ENCODE measurements at places on chromosomes 2 and 18. TPM values are rescaled to one million over a fixed set of nuclear protein-coding genes. Genes with fewer than 3 reads are reported as not detected.

Gene ATP6V1C2
- 6.0 TPM for total RNA-seq

Gene IL1F10
- total RNA-seq, result not detected

Gene TMEM214
- total RNA-seq, result 74.1 TPM

Gene DOK6
- not detected for total RNA-seq

- H3K4me3 ChIP-seq, result no peak overlapping the region
- no peaks in the 10 kb centered on the region for H3K4me1 ChIP-seq
- H3K27ac ChIP-seq, result no peak overlapping the region
These were observed 17.3 kb upstream of the KLHL23 start for GRCh38 chr2:169716238-169716886.

- H3K36me3 ChIP-seq, result no peaks in the 10 kb centered on the region
- H3K27me3 ChIP-seq, result no peaks in the 10 kb centered on the region
- no peak overlapping the region for H3K4me3 ChIP-seq
- peaks cover 12% of the 10 kb centered on the region for H3K4me1 ChIP-seq
- DNase-seq, result no peak
- peak overlapping the region; percentile 84 for H3K27ac ChIP-seq
These were observed 5.4 kb upstream of the RNF181 start for GRCh38 chr2:85589982-85590791.

DNA sequence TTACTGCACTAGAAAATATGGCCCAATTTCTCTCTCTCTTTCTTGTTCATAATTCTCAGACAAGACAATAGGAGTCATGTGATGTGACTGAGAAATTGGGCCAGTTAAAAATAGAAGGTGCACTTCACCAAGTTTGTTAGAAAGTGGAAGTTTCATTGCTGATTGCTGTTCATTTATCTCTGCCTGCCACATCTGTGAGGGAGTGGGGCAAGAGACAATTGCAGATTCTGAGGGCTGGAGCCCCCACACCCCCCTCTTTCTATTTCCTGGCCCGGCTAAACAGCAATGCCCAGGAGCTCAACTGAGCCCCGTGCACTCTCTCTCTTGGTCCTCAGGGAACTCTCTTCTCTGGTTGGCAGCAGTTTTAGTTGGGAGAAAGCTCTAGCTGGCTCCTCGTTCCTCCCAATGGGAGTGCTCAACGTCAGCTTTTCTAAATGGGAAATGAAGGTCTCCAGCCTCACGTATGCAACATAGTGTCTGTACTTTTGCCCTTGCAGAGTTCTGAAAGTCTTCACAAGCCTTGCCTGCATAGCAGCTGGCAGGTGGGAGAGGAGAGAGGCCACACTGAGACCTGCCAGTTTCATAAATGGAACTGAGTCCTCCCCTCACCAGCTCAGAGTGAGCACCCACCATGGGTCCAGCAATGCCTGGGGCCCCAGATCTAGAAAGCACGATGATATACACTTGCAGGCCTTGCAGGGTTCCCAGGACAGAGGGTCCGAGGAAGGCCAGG, 115.7 kb downstream of the MYCN start:
- H3K36me3 ChIP-seq, result no peaks in the 10 kb centered on the region
- H3K4me1 ChIP-seq, result no peaks in the 10 kb centered on the region
- no peak overlapping the region for H3K4me3 ChIP-seq
- H3K27me3 ChIP-seq, result no peaks in the 10 kb centered on the region
- no peak for DNase-seq

DNA sequence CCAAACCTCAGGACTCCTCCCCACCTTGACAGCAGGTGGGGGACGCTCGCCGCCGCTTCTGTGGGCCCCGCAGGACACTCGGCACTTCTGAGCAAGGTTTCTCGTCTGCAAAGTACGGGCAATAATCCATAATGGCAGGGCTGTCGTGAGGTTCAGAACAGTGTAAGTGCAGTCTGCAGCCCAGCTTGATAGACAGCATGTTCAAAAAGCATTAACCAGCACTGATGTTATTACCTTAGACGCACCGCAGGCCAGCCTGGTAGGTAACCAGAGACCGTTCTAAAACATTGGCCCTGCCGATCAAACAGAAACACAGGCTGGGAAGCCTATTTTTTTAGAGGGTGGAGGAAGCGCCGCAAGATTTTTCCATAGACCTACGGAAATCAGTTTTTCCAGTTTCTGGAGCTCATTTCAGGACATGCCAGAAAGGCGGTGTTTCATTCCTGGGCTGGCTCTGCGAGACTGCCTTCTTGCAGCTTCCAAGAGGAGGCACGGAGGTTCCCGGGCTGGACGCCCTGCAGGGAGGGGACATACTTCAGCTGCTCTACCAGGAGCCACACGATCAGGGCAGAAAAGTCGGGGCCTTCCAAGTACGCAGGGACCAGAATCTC, 148.7 kb downstream of the TPO start:
- H3K4me1 ChIP-seq, result no peaks in the 10 kb centered on the region
- no peak overlapping the region for H3K4me3 ChIP-seq
- H3K36me3 ChIP-seq, result no peaks in the 10 kb centered on the region
- H3K27me3 ChIP-seq, result no peaks in the 10 kb centered on the region
- no peak for DNase-seq

- no peaks in the 10 kb centered on the region for H3K27me3 ChIP-seq
- DNase-seq, result no peak
- no peak overlapping the region for H3K4me3 ChIP-seq
These were observed 33.1 kb downstream of the RBFA start for GRCh38 chr18:80067321-80067720.

DNA sequence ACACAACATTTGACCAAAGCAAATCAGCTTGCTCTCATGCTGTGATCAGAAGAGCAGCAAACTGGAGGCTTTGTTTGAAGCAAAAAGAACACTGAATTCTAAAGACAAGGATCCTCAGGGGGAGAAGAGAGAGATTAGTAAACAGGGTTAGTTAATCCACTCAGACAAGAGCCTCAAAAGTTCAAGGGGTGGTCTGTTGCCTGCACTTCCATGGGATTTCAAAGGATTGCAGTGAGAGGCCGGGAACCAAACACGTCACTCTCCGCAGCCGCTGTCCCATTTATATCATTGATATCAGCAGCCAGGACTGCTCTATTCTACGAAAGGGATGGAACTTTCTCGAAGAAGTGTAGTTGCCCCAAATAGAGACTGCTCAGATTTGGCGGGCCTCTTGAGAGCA, 97.8 kb upstream of the SP3 start:
- no peak for DNase-seq
- H3K27ac ChIP-seq, result no peak overlapping the region
- H3K36me3 ChIP-seq, result no peaks in the 10 kb centered on the region
- H3K4me1 ChIP-seq, result no peaks in the 10 kb centered on the region
- no peak overlapping the region for H3K4me3 ChIP-seq
- no peaks in the 10 kb centered on the region for H3K27me3 ChIP-seq

DNA sequence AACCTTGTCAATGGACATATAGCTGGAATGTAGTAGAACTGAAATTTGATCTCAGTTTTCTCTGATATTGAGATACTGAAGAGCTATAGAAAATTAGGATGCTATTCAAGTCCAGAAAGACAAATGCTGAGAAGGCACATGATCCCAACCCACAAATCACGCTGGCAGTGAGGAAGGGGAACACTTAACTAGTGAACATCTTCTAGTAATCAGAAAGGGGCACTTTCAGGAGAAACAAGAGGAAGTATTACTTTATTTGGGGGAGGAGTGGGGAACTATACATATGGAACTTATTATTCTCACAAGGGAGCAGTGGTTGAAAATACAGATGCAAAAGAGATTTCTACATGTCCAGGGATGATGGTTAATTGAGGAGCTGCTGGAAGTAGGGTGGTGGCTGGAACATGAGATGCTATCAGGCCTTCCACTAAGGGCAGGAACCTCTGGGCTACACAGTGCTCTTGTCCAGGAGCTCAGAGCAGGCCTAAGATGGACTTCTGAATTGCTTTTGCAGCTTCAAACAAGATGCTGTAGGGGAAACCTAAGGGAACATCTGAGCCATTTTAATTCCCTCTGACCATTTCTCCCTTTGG, 79.3 kb downstream of the TGFA start:
- H3K27ac ChIP-seq, result no peak overlapping the region
- H3K36me3 ChIP-seq, result no peaks in the 10 kb centered on the region
- H3K27me3 ChIP-seq, result no peaks in the 10 kb centered on the region
- no peak for DNase-seq
- no peaks in the 10 kb centered on the region for H3K4me1 ChIP-seq
- no peak overlapping the region for H3K4me3 ChIP-seq

Measured in ascending aorta (tissue), 2 donors.